ENCODE measurements at places on chromosomes 3 and 15.

DNA sequence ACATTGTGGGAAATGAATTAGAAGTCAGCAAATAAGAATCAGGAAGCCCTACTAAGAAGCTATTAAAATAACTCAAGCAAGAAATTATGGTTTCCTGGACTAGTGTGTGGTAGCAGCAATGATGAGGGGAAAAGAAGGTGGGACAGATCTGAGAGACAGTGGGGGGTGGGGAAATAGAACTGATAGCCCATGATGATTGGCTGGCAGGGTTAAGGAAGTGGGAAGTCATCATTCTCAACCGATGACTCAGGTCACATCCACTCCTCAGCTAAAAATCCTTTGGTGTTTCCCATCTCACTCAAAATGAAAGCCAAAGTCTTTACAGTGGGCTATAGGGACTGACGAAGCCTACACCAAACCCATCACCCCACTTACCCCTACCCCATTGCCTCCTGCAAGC lies 153.9 kb upstream of the ARHGEF26 start:
- no peak for DNase-seq

DNA sequence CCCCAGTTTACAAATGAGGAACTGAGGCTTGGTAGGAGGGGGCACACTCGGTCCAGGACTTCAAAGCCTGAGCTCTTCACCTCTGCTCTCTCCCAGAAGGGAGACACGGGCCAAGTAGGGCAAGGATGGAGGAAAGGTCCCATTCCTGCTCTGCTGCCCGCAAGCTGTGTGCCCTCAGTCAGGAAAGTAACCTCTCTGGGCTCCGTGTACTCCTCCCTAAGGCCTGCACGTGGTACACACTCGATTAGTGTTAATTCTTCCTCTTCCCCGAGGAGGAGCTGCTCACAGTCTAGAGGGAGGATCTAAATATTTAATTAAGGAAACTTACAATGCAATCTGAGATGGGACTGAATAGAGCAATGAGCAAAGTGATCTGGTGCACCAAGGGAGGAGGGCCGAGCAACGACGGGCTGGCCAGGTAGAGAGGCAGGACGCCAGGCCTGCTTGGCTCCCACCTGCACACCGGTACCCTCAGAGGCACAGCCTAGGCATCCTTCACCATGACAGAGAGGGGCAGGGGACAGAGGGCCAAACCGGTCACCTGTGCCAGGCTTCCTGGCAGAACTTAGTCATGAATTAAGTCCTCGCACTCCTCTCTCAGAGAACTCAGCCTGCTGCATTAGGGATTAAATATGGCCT lies 47.2 kb upstream of the IQSEC1 start:
- DNase-seq, result no peak

GRCh38 chr3:178456621-178457285 lies 79.5 kb upstream of the KCNMB2 start:
- DNase-seq, result no peak

- DNase-seq, result no peak
Observed at GRCh38 chr15:83504365-83504764, 57.2 kb downstream of the SH3GL3 start.

GRCh38 chr3:191026746-191027145 lies 164.3 kb upstream of the GMNC start:
- no peak for DNase-seq

- DNase-seq, result no peak
Observed at GRCh38 chr3:137191133-137191923, 233.5 kb downstream of the IL20RB start.

All from NCI-H1694 treated with DMSO at 0.1 percent for 48 hours (cell line).